GM06990 (cell line): ENCODE measurements at places on chromosomes 5 and 9.

DNA sequence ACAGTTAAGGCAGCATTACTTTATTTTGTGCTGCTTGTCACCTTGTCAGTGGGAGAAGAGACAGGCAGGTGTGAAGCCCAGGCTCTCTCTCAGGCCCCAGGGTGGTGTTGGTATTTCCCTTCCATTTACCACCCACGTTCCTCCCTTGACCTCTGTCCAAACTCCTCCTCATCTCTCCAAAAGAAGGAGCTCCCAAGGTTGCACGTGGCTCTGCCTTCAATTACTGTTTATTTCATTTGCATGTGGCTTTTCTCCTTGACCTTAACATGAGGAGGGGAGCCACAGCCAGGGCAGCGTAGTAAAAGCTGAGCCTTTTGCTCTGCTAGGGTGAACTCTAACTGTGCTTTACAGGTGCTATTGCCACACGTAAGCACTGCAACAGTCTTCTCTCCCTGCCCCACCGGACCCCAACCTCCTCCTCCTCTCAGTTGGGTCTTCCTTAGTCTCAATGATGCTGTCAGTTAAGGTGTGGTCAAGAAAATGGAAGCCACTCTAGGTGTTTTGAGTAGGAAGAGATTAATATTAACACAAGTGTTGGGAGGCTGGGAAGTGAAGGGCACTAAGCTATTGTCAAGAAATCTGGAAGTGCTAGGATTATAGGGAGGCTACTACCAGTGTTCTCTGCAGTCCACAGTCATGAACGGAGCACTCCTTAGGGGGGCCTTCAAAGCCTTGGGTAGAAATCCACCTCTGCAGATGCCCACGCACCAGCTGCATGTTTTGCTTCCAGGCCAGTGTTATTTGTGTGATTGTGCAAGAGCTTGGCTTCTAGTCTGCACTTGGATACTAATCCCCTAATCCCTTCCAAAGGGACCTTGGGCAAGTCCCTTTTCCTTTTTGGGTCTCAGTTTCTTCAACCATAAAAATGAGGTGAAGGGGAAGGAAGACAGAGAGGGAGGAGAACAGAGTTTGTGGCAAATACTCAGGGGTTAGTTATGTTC is 3.9 kb upstream of the ALDH1B1 start:
- no peak for DNase-seq

DNA sequence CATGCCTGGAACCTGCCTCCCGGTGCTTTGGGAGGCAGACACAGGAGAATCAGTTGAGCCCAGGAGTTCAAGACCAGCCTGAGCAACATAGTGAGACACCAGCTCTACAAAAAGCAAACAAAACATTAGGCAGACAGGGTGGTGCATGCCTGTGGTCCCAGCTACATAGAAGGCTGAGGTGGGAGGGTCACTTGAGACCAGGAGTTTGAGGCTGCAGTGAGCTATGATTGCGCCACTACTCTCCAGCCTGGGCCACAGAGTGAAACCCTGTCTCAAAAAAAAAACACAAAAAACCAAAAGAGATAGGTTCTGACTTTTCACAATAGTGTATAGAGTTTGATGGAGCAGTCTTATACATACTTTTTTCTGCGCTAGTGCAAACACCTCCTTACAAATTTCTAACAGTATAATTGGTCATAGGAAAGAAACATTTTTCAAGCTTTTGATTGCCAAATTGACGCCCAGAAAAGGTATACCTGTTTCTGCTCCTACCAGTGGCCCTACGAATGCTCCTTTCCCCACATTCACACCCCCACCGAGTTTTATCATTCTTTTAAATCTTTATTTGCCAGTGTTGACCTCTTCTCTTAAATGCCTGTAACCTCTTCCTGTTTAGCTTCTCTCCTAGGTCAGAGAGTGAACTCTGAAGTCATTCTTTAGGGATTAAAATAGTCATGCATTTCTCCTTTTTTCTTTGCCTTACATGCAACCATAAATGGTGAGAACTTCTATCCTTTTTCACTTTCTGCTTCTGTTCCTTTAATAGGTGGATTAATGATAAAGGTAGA is 7.5 kb downstream of the DOCK8 start:
- no peak for DNase-seq

- no peak for DNase-seq
Measured at GRCh38 chr5:59103303-59103702, 520.4 kb downstream of the RAB3C start.

DNA sequence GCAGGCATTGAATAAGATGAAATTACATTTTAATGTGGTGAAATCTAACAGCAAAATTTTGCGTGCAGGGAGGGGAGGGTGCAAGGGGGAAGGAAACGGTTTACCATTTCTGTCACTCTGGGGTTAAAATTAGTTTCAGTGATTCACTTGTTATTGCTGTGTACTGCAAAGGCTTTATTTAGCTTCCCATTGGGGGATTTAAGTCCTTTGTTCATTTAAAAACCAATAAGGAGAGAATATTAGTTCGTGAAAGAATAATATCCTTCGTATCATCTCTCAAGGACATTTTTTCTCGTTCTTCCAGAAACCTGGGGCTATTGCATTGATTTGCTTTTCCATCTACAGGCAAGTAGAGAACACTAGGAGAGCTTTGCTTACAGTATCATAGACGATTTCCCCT is 667.8 kb upstream of the RGMB start:
- no peak for DNase-seq

DNA sequence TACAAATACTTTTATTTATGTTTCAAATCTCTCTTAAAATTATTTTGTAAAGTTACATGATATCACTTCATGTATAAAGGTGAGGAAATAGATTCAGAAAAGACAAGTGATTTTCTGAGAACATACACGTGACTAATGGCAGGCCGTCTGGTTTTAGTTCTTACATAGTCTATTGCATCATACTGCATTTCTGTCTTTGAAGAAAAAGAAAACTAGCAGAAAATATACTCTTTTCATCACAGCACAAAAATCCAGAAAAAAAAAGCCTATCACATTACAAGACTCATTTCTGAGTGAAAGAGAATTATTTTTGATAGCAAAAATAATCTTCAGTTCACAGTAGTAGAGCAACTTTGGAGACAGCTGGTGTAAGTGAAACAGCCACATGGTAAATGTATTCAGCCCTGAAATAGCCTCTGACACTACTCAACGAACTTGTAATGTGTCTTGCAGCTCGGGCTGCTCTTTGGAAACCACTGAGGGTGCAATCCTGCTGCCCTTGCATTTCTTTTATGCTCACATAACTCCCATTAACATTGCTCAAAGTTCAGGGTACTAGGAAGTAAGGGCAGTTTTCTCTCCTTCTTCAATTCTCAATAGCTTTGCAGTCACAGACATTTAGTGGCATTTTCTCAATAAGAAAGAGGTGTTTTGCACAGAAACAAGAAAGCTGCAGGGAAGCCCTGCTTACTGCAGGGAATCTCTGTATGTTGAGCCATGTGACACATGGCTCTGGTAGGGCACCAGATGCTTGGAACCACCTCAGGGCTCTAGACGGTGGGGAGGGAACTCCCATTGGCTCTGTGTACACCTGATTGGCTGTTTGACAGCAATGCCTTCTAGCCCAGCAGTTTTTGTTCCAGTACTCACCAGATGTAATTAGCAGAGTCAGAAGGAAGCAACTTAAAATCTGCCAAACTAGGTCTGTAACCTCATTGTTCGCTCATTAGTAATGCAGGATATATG is 845.3 kb upstream of the PTPRD start:
- DNase-seq: no peak

DNA sequence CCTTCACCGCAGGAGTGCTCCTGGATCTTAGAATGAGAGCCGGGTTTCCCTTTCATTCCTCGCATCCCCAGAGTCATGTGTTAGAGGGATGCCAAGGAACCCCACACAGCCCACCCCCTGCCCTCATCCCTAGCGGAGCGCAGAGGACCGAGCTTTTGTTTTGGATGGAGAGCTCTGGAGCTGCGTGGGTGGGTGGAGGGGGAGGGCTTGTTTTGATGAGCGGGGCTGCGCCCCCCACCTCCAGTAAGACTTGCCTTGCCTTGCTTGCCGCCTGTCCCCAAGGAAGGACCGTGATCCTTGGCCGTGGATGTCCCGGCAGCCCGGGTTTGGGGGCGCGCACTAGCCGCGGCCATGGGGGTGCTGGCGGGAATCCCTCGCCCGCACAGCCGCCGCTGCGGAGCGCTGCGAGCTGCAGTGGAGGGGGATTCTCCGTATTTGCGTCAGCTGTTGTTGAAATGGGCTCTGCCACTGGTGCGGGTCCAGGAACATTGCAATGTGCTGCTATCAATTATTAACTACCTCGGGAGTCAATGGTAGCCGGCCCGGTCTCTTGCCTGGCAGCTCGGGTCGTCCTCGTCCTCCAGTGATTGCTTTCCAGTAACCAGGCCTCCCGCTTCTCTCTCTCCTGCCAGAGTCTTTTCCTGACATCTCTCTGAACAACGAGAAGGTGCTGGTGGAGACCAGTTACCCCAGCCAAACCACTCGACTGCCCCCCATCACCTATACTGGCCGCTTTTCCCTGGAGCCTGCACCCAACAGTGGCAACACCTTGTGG is 1.0 kb downstream of the EGR1 start:
- peak; percentile 34 for DNase-seq

DNA sequence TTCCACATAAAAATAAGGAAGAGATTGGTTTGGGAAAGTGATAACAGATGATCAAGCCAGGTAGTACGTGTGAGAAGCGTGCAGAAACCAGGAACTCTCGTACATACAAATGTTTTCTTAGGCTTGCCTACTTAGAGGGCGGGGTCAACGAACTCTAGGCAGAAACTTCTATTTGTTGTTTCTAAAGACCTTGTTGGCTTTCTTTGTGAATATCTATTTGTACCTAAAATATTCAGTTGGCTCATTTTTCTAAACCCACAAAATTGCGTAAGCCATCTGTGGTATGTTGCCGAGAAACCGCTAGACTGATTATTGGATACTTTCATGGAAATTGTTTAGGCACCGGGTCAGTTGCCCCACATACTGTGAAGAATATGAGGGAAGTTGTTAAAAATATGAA is 458.5 kb downstream of the MAT2B start:
- no peak for DNase-seq

GRCh38 chr9:119802621-119803020 is 433.4 kb upstream of the BRINP1 start:
- no peak for DNase-seq

DNA sequence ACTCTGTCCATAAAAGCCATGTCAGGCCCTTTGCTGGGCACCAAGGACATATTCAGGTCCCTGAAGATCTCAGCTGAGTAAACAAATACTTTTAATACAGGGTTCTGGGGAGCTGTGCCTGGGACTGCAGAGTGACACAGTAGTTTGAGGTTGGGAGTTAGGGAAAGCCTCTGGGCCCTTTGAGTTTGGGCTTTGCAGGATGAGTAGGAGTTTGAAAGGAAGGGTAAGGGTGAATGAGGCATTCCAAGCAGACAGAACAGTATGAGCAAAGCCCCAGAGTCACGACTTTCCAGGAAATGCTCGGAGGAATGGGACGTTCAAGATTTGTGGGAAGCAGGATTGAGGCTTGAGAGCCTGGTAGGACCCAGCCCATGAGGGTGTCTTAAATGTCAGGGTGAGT is 13.3 kb downstream of the CRB2 start:
- DNase-seq: no peak
